Activated T-helper 1 cell treated with anti-CD3 and anti-CD28 coated beads, Interleukin-12 subunit alpha, Interleukin-12 subunit beta, Interleukin-2, Interleukin-4 antibody, amounts not matched to agents 30 ng/mL and 10 ng/mL and 1 ng/mL, durations not matched to agents 14 hours and 24 hours and 36 hours (primary cell): ENCODE measurements at places on chromosomes 16 and 17. TPM values are rescaled to one million over a fixed set of nuclear protein-coding genes. Genes with fewer than 3 reads are reported as not detected.

DNA sequence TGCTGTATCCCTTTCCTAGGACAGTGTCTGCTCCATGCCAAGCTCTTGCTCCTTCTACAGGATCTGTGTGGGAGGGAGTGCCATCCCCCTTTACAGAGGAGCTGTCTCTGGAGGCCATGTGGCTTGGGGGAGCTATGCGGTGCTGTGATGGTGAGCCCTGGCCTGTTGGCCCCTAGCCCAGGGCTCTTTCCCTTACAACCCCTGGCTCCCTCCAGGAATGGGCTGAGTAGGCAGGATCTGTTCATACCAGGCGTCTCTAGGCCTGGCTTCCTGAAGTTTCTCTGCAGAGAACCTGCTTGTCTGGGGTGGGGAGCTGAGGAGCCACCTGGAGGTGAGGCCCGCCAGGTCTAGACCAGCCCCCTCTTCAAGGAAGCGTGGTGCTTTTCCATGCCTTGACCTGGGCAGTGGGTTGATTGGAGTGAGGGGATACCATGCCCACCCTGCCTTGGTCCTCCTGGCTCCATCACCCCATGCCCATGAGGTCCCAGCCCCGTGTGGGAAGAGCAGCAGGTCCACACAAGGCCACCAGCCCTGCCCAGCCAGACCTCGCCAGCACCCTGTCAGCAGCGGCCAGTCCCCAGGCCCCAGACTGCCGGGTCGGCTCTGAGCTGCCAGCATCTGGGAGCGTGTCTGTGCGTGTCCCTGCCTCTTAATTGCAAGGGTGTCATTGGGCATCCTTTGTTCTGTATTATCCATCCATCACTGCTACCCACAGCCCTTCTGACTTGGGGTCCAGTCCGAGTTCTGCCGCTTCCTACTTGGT, 14.7 kb downstream of the LLGL2 start:
- no peak overlapping the region for H3K27ac ChIP-seq
- H3K27me3 ChIP-seq: no peaks in the 10 kb centered on the region
- no peak overlapping the region for H3K4me3 ChIP-seq
- no peaks in the 10 kb centered on the region for H3K36me3 ChIP-seq
- DNase-seq: no peak

DNA sequence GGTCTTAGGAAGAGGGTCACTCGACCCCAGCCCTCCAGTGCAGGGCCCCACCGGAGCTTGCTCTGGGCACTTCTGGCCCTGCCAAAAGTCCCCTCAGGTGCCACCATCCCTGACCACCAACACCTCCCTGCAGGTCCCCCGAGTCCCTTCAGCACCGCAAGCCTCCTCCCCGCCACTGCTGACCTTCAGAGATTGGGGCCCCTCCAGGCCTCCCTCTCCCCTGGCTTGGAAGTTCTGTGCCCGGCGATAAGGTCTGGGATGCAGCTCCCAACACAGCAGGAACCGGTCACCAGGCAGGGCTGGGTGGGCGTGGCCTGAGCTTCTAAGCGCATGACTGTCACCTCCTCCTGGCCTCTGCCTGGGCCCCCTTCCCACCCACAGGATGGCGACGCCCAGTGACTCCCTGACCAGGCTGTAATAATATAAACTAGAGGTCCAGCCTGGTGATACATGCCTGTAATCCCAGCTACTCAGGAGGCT, 11.2 kb downstream of the PIEZO1 start:
- H3K36me3 ChIP-seq: no peaks in the 10 kb centered on the region
- no peaks in the 10 kb centered on the region for H3K27me3 ChIP-seq
- H3K4me1 ChIP-seq: no peaks in the 10 kb centered on the region
- no peak overlapping the region for H3K27ac ChIP-seq
- H3K4me3 ChIP-seq: no peak overlapping the region

The CAPNS2 gene
- not detected in 2 replicates for total RNA-seq

GRCh38 chr17:27226611-27227230, 67.2 kb upstream of the WSB1 start:
- DNase-seq: no peak
- H3K27me3 ChIP-seq: peaks cover 5% of the 10 kb centered on the region
- no peak overlapping the region for H3K27ac ChIP-seq

DNA sequence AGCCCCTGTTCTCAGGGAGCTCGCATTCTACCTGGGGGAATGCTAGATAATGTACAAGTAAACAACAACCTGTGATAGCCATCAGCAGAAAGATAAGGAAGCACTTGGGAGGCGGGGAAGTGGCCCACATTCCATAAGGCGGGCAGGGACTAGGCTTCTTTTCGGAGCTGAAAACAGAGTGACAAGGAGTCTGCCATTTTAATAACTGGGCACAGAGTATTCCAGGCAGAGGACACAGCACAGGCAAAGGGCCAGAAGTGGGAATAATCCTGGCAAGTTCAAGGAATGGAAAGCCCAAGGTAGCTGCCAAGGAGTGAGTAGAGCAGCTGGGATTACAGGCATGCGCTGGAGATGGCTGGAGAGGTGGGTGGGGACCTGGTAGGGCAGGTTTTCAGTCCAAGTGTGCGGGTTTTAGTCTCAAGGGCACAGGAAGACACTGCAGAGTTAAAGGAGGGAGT, 24.3 kb downstream of the USP43 start:
- no peak for DNase-seq
- H3K4me1 ChIP-seq: peaks cover 11% of the 10 kb centered on the region
- H3K4me3 ChIP-seq: no peak overlapping the region
- no peak overlapping the region for H3K27ac ChIP-seq
- H3K27me3 ChIP-seq: peaks cover 12% of the 10 kb centered on the region
- no peaks in the 10 kb centered on the region for H3K36me3 ChIP-seq
